Amniotic epithelial cell (primary cell): ENCODE measurements at places on chromosomes 5 and 9.
A peak's percentile ranks its signal among the peaks of the same experiment; 100 is the strongest.

GRCh38 chr9:136994888-136995230 lies 1.5 kb downstream of the CLIC3 start:
- no peak for DNase-seq

DNA sequence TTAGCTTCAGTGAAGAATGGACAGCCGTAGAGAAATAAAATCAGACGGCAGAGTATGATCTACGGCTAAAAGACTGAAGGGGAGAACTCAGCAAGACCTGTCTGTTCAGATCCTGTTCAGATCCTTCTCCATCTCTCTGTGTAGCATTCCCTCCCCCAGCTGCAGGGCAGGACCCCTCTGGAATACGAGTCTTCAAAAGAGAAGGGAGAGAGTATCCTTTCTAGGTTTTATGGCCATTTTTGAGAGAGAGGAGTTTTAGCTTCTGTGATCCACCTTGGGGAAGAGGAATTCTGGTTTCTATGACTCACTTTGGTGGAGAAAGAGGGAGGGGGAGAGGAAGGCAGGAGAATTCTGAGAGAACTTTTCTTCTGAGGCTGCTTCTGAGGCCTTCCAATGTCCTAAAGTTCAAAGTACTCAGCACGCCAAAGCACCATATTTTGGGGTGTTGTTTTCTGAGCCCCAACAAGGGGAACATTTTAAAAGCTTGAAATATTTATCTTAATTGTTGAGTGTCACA lies 194.4 kb upstream of the TLE4 start:
- DNase-seq: peak; percentile 45

DNA sequence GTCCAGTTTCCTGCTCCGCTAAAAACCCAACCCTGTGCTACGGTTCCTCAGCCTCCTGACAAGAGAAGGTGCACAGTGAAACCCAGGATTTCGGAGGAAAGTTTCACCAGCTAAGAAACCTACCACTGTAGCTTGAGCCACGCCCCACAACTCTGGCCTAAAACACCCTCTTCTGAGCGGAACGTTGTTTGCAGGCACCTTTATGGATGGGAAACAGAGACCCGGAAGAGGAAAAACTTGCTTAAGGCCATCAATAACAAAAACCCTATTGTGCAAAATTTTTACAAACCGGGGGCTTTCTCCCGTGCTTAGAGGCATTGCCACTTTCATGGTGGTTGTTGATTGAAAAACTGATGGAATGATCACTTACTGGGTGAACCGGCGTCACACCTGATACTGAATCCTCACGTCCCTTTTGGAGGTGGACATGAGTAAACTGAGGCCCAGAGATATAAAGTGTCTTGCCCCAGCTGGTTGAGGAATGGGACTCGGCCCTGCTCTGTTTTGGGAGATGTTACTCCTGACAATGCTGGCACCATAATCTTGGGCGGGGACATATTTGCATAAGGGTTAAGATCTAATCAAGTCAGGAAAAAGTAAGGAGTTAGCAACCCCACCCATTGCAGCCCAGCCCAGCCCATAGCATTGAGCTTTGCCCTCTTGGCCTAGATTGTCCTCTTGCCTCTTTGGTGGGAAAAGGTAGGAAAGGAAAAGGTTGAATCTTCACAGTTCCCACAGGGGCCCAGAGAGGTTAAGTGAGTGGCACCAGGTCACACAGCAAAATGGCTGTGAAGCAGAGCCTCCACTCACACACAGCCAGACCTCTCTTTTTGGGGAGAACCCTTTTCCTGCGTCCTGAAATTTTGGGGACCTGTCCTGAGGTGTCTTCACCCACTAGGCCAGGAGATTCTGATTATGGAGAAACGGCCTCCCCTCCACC lies 23.2 kb upstream of the PTGS1 start:
- no peak for DNase-seq

GRCh38 chr9:110356639-110357395 lies 19.2 kb upstream of the TXNDC8 start:
- DNase-seq: no peak

DNA sequence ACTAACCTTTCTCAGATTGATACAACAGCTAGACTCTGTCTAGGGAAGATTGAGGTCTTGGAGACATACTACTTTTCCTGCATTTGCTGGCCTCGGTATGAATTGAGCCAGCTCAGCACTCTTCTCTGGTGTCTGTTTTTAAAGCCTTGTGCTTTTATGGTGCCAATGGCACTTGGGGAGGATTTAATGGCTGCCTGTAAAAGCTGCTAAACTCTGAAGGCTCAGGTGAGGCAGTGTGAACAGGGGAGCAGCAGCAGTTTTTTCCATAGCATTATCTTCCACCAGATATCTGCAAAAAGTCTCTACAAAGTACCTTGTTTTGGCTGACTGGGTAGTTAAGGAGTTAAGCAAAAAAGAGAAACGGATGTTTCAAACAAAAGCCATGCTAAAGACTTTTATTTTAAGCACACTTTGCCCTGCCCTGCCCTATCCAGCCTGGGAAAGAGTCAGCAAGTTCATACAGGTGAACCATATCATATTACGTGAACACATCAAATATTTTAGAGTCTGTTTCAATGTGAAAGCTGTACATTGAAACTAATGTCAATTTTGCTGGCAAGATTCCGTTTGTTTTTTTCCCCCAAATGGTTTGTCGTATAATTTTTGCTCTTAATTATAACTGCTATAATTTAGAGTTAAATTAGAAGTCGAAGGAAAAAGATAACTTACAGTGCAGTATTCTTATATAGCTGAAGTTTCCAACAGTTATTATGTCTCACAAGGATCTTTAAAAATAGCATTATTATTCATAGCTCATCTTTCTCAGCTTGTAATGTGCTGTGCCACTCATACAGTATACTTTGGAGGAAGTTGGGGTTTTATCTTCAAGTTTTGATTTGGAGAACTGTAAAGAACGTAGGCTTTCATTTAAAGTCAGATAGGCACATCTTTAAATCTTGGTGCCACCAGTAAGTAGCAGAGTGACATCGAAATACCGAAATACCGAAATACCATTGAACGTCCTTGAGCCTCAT lies 424.1 kb upstream of the CD180 start:
- no peak for DNase-seq

- DNase-seq: no peak
These were observed 11.3 kb upstream of the TIMD4 start for GRCh38 chr5:156974328-156974727.

- peak; percentile 87 for DNase-seq
These were observed 55.8 kb downstream of the SLC22A5 start for GRCh38 chr5:132425009-132425937.

- DNase-seq: no peak
These were observed 85.1 kb upstream of the GRHPR start for GRCh38 chr9:37337301-37337890.

DNA sequence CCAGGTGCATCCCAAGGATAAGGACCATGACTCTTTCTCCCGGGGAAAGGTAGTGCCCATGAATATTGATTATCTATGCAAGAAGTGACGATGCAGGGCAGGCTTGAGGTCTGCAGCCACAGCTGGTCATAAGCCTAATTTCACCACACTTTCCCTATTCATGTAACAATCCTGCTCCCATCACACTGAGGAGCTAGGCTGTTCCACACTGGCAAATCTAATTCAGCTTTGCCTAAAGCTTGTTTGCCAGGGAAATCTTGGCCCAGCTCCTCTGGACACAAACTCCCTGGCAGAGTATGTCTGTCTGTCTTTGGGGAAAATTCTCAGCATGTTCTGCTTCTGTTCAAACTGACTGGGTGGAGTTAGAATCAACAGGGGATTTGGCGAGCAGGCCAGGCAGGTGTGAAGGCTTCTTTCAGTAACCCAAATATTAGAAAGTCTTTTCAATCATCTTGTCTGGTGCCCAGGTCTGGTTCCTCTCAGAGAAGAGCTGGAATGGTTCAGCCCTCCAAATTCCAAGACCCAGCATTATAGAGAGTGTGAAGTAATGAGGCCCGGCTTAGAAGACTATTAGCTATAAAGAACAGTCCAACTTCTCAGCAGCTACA lies 88.5 kb upstream of the SPDL1 start:
- no peak for DNase-seq

- DNase-seq: no peak
These were observed 386.8 kb upstream of the PTPRD start for GRCh38 chr9:10999646-11000045.

- peak; percentile 94 for DNase-seq
These were observed 78.0 kb downstream of the HMHB1 start for GRCh38 chr5:143889986-143890385.

DNA sequence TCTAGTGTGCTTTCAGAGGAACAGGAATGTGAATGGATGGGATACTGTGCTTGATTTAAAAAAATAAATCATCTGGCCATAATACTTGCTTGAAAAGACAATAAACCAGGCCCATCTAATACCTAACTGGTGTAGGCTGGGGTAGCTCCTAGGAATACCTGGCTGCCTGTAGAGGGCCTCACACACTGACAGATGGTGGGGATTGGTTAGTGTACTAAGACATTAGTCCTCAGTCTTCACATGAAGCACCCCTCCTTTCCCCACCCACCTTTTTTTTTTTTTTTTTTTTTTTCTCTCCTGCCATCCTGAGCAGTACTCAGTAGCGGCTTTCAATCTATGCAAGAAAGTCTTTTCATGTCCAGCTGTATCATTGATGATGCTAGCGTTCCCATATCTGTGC lies 130.5 kb downstream of the ADGRV1 start:
- no peak for DNase-seq

- DNase-seq: no peak
These were observed 63.1 kb downstream of the PPARGC1B start for GRCh38 chr5:149793256-149793550.

GRCh38 chr5:12795333-12795663 lies 891.1 kb upstream of the CTNND2 start:
- no peak for DNase-seq

DNA sequence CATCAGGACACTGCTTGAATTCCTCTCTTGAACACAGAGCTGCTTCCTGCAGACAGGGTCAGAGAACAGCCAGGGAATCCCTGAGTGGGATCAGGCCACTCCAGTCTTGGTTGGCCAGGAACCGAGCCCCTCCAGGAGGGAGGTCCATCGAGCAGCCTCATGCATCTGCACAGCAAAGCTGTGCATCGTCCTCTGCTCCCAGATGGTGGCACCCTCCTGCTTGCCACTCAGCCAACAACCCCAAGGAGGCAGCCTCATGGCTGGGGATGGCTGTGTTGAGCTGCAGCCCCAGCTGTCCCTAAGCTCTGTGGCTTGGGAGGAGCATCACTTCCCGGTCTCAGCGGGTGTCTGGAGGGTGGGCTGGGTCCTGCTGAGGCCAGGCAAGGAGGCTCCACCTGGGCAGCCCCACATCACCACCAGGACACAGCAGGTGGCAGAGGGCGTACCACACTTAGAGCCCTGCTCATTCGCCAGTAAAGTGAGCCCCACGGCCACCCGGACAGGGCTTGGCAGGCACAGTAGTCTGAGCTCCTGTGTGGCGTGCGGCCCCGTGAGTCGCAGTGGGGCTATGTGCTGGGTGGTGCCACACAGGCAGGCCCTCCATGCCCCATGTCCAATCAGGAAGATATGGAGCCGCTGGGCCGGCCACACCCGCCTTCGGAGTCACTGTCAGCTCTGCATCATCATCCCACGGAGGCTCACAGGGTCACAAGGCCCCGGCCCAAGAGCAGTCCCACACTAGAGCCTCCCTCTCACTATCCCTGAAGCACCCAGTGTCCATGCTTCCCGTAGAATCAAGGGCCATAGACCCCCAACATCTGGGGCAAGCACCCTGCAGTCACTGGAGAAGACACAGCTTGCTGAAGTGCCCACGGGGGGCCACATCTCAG lies 11.9 kb downstream of the LPCAT1 start:
- peak; percentile 31 for DNase-seq

DNA sequence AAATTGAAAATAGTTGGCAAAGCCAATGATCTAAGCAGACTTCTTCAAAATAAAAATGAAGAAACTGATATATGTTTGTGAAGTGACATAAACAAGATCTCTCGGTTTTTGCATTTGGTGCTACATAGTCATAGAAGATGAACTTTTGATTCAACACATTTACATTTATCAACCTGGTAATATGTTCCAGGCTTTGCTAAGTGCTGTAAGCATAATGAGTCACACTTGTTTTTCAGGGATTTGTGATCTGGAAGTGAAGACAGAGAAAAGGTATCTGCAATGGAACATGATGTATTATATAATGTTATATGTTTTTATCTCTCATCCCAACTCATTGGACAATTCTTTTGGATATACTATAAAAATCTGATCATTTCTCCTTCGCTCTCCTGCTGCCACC lies 801.4 kb downstream of the BRINP1 start:
- DNase-seq: peak; percentile 74

DNA sequence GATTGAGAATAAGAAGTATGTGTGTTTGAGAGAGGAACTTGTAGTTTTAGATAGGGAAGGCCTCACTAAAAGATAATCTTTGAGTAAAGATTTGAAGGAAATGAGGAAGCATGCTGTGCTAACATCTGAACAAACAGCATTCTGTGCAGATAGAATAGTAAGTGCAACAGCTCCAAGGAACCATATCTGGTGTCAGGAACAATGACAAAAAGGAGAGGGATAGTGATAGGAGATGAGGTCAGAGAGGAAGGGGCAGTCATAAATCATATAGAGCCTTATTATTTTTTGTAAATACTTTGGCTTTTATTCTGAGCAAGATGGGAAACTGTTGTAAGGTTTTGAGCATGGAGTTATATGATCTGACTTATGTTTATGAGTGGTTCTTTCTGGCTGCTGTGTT lies 3.8 kb downstream of the MRPL22 start:
- no peak for DNase-seq

- DNase-seq: peak; percentile 5
These were observed 2.4 kb upstream of the GLT6D1 start for GRCh38 chr9:135641745-135642144.

DNA sequence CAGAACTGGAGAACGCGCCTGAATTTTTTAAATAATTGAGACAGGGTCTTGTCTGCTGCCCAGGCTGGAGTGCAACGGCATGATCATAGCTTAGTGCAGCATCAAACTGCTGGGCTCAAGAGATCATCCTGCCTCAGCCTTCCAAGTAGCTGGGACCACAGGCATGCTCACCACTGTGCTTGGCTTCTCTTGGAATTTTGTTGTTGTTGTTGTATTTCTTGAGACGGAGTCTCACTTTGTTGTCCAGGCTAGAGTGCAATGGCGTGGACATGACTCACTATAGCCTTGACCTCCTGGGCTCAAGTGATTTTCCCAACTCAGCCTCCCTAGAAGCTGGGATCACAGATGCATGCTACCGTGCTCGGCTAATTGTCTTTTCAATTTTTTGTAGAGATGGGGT lies 58.4 kb upstream of the DAB2IP start:
- DNase-seq: peak; percentile 35
